Fibroblast of lung (primary cell): ENCODE measurements at places on chromosomes 5 and 9.

GRCh38 chr5:18393565-18394442, 759.5 kb downstream of the TAF11L14 start:
- peak; percentile 46 for DNase-seq

DNA sequence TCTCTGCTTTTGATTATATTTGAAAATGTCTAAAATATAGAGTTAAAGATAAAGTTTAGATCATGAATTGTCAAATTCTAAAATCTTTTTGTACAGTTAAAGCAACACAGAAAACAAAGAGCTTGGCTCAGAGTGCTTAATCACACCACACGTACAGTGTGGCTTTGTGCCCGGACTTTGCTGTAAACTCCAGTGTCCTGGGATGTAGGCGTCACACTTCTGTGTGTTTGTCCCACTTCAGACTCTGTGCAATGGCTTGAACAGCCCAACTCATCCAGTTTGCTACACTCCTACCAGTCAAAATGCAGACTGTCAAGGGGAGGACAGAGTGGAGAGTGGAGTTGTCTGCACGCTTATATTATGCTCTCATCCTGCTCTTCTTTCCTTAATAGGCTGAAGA, 45.3 kb downstream of the SMARCA2 start:
- DNase-seq = peak; percentile 13

DNA sequence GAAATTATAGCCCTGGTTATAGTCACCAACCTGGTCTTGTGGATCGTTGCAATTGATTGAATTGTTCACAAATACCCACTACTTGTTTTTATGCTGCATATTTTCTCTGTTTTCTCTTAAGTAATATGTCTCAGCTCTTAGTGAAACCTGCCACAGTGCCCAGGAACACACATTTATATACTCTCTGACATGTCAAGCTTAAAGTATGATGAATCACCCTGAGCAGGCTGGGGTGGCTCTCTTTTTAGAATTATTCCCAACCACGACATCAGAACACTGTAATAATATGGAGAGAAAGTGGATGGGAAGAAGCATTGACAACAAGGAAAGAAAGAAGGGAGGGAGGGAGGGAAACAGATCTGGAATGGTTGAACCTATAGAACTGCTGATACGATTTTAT, 72.8 kb upstream of the ZNF608 start:
- no peak for DNase-seq

- DNase-seq = no peak
Measured at GRCh38 chr9:69583645-69584234, 88.4 kb downstream of the APBA1 start.

DNA sequence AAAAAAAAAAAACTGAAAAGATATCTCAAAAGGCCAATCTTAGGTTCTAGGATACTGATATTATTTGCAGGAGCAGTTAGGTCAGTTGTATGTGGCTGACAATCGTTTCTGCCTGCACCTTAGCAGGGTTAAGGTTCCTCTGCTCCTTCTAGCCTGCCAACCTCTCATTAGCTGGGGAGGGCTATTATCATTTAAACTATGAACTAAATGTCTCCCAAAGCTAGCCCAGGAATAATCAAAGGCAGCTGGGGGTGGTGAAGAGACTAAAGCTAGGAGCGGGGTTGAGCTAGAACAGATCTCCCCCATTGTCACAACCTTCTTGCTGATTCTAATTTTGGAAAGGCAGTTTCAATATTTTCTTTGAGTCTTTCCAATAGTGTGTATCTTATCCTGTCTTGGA, 99.9 kb downstream of the ICE1 start:
- DNase-seq = no peak

- DNase-seq = no peak
Measured at GRCh38 chr9:137114220-137114612, 317 bp downstream of the DPP7 start.

DNA sequence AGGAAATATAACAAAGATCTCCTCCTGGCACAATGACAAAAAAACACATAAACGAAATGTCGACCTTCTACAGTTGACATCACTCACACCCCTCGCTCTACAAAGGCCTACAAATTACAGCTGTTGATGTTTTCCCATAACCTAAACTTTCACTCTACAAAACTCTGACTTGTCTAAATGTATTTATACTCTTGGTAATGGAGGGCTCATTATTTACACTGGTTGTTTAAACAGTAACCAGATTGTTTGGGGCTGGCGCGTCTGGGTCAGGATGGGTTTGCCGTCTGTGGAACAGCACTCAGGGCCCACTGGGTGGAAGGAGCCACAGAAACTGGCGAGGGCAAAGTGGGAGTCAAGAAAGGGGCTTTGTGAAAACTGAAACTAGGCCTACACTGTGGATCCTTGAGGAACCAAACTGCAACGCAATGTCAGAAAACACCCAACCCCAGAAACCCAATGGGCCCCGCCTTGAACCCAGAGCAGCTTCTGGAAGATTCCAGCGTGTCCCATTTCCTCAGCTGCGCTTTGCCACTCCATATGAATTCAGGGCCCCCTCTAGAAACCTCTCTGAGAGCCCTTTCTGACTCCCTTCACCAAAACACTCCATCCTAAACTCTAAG, 136.7 kb downstream of the ROR2 start:
- DNase-seq = peak; percentile 84

DNA sequence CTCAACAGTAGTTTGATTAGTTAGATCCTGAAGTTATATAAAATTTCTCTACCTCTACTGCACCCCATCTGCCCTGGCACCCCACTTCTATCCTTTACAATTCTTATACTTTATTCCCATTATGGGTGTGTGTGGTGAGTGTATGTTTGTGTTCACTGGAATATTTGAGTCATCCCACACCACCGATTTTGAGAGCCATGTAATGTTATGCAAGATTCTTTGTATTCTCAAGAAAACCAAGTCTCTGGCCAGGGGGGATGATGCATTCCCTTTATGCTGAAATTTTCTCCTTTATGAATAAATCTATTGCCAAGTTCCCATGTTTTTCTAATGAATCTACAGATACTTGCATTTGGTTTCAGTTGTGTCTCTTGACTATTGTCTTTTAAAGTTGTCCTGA, 266.8 kb downstream of the ARHGEF28 start:
- DNase-seq = peak; percentile 95

DNA sequence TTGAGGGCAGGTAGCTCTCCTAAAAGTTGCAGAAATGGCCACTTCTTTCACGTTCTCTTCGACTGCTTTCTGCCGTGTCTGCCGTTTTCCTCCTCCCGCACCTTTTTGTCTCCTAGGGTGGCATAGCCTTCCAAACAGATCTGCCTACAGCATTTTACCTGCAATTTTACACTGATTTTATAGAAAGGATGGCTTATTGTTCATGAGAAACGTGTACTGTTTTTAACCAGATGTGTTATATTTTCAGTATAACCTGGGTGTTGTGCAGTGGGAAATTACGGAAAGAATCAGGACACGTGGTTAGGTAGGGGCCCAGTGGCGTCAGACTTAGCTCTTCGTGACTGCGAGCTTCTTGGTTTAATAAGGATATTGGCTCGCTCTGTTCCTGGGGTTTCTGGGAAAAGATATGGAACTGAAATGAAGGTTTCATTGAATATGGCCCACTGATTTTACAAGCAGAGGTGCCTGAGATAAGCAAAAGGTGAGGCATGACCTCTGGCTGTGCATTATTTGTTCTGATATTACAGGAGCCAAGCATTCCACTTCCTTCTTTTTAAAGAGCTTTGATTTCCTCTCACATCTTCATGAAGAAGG, 43.7 kb upstream of the PRSS3 start:
- DNase-seq = no peak

DNA sequence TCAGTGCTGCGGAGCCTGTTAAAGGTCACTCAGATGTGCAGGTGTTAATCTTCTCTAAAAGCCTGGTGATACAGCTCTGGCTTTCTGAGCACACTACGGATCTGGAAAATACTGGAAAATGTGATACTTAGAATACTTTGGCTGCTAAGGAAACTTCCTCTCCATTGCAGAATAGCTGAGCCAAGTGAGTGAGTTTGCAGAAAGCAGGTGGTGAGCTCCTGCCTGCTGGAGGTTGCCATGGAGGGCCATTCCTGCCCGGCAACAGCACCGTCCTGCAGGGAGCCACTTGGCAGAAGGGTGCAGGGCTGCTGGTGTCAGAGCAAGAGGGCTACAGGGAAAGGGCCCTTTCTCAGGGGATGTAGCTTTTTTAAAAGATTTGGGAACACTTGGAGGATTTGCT, 40.7 kb downstream of the SECISBP2 start:
- DNase-seq = peak; percentile 6

GRCh38 chr5:39282561-39282960, 63.2 kb upstream of the FYB1 start:
- no peak for DNase-seq

DNA sequence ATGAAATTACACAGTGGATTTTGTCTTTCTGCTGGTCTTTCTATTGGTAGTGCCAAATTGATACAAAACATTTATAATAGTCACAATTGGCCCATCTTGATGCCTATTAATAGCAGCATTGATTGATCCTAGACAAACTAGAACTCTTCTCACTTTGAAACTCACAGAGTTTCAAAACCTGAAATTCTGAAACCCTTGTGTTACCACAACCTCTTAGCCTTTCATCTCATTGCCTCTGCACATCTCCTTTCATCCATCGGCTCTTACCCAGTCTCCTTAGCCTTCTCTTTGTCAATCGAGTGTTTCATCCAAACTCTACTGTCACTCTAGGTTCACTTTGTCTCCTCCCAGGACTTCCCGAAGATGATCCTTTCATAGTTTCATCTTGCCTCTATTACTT, 22.1 kb downstream of the PLPPR1 start:
- DNase-seq = no peak

DNA sequence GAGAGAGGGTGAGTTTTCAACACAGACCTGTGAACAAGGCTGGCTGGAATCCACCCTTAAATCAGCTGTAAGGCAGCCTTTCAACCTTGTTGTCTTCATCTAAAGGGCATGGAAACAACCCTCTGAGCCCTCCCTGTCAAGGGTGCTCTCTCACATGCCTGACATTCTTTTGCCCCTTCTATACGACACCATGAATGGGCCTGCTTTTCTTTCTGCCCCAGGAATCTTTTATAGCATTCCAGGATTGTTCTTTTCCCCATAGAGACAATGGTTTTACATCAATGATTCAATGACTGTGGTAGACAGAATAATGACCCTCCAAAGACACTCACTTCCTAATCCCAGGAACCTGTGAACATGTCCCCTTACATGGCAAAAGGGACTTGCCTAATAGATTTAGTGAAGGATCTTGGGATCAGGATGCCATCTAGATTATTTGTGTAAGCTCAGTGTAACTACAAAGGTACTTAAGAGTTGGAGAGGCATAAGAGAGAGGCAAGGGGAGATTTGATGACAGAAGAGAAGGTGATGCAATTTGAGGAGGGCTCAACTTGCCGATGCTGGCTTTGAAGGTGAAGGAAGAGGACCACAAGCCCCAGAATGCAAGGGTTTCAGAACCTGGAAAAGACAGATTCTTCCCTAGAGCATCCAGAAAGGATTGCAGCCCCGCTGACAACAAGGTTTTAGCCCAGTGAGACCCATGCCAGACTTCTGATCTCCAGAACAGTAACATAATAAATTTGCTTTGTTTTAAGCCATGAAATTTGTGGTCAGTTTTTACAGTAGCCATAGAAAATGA, 29.2 kb upstream of the HMHB1 start:
- peak; percentile 38 for DNase-seq

GRCh38 chr5:176868126-176868525, 31.0 kb downstream of the HK3 start:
- DNase-seq = no peak

DNA sequence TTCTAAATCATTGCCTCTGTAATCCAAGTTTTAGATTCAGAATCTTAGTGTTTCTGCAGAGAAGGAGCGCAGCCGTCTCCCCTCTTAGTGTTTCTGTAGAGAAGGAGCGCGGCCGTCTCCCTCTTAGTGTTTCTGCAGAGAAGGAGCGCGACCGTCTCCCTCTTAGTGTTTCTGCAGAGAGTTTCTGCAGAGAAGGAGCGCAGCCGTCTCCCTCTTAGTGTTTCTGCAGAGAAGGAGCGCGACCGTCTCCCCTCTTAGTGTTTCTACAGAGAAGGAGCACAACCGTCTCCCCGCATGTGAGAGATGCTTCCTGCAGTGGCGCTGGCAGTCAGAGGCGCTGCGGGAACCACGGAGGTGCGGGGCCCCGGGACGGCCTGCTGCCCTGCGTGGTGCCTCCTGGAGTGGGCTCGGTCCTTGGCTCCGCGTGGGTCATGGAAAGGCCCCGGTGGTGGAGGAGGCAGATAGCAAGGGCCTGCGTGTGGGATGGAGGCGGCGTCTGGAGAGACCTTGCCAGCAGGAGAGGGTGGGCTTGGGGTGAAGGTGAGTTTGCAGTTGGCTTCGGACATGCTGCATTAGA, 10.9 kb downstream of the CEP72 start:
- no peak for DNase-seq
